Stimulated activated CD8-positive, alpha-beta memory T cell treated with anti-CD3 and anti-CD28 coated beads, Interleukin-4, amount 100 ng/mL, for 24 hours (primary cell): ENCODE measurements at places on chromosomes 1 and 21.

- no peak for DNase-seq
Measured at GRCh38 chr1:15207031-15207828, 39.8 kb upstream of the FHAD1 start.

DNA sequence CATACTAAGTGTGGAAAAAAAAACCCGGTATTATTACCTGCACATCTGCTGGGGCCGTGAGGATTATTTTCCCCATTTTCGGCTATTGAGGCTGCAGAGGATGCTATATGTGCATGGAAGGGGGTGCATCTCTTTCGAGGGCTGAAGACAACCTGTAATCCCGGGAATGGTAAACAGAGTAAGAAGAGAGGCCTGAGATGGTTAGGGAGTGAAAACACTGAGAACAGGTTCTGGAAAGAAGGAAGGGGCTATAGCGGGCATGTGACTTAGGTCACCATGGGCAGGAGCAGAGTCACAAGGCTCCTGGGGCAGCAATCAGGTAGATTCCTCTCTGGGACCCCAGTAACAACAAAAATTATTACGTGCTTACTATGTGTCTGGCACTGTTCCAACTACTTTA lies 299.1 kb downstream of the RRAGC start:
- no peak for DNase-seq

- no peak for DNase-seq
Measured at GRCh38 chr1:3013371-3014049, 7.8 kb upstream of the ACTRT2 start.

DNA sequence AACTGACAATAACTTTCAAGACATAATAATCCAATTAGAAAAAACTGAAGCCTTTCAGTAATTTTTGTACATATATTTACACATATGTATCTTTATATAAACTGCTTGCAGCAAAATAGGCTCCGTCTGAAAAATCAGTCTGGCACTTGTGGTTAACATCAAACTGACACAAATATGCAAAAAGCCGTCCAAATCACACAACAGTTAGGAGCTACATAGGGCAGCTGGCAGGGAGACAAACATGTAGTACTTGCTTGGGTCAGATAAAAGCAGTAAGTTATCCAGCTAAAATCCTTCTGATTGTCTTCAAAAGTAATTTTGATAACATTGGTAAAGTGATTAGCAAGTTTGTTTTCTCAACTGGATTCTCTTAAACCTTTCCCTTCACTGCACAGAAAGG lies 14.7 kb upstream of the GUCA2A start:
- DNase-seq = no peak

GRCh38 chr21:36463991-36464390 lies 15.9 kb downstream of the CLDN14 start:
- no peak for DNase-seq

DNA sequence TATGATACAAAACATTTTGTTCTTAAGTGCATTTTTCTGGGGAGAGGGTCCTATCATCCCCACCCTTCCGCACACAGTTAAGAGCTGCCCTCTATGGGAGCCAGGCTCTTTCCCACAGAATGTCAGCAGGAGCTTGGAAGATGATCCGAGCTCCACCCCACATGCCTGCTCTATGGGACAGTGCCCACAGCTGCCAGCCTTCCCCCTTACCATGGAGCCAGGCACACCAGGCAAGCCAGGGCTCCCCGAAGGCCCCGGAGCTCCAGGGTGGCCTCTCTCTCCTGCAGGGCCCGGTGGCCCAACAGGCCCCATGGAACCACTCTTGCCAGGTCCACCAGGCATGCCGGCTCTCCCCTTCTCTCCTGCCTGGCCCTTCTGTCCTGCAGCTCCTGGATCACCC lies 10.4 kb upstream of the PEF1 start:
- no peak for DNase-seq

- no peak for DNase-seq
Measured at GRCh38 chr21:42677339-42678321, 24.2 kb downstream of the PDE9A start.

DNA sequence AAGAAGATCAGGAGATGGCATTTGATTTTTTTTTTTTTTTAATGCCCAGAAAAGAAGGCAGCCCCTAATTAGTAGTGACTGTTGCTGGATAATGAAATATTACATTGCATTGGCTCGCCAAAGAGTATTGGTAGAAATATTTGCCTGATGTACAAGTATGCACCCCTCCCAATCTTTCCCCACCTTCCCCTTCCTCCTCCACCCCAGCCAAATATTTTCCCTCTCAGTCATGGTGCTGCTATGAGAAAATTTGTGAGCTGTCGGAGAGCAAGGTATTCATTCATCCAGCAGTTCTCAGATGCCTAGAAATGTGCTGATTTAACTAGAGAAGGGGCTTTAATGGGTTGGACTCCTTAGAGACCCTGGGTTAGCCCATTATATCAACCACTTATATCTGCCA lies 50.5 kb upstream of the IKBKE start:
- no peak for DNase-seq

DNA sequence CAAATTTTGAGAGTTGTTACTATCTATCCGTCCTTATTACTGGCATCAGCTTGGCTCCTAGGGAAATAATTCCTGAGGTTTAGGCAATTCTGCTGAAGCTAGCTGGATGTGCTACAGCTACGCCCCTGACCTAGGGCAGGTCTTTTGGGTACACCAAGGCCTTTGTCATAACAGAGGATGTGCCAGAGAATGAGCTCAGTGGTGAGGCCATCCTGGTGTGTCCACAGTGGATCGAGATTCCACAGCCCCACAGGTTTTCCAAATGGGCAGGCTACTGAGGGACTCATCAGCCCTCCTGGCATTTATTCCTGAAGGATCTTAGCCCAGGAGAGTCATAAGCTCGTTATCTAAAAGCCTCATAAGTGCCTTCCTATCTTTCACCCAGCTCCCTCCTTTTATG lies 475.2 kb upstream of the USP24 start:
- no peak for DNase-seq

GRCh38 chr1:108038653-108039236 lies 73.8 kb upstream of the VAV3 start:
- no peak for DNase-seq

DNA sequence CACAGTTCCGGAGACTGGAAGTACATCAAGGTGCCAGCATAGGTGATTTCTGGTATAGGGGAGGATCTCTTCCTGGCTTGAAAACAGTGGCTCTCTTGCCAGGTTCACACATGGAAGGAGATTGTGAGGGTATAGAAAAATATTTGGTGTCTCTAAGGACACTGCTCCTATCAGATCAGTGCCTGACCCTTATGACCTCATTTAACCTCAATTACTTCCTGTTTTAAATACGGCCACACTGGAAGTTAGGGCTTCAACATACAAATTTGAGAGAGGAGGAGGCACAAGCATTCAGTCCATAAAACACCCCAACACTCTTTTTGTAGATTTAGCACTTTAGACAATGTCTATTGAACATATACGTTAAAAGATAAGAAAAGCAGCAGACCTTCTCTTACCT lies 37.0 kb downstream of the COL6A1 start:
- DNase-seq = no peak

- DNase-seq = no peak
Measured at GRCh38 chr1:76827066-76827465, 40.2 kb upstream of the ST6GALNAC5 start.

DNA sequence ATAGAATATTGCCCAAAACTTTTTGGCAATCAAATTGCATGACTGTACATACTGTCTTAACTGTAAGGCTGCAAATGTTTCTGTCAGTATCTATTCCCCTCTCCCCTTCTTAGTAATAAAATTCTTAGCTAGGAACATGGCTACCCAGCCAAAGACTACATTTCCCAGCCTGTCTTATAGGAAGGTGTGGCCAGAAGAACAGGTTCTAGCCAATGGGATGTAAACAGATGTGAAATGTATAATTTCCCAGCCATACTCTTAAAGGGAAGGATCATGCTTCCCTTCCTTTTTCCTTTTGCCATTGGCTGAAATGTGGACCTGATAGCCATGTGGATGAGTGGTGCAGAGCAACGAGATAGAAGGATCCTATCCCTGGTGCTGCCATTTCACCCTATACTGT lies 7.0 kb upstream of the HIVEP3 start:
- DNase-seq = no peak

DNA sequence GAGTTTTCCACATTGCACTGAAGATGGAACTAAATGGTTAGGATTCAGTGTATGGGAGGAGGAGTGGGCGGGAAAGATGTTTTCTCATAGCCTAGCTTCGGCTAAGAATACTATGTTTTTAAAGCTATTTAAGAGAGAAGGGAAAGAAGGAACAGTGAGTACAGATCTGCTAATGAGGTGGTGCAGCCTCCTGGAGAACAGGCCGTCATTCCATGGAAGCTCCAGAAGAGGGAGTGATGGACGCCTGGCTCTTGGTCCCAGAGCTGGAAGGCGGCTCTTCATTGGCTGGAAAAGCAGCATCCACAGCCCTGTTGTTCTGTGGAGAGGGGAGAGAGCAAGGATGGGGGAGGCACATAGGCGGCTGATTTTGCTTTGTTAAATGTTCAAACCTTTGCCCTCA lies 6.9 kb downstream of the CAMK1G start:
- DNase-seq = no peak

- no peak for DNase-seq
Measured at GRCh38 chr1:109282497-109282951, 421 bp downstream of the PSRC1 start.

- no peak for DNase-seq
Measured at GRCh38 chr21:28375708-28376385, 616.8 kb downstream of the LTN1 start.

- DNase-seq = no peak
Measured at GRCh38 chr21:16420031-16420724, 690.4 kb downstream of the USP25 start.

- no peak for DNase-seq
Measured at GRCh38 chr1:176925223-176925622, 239.3 kb downstream of the ASTN1 start.

- no peak for DNase-seq
Measured at GRCh38 chr1:237115035-237115434, 73.1 kb downstream of the RYR2 start.

- DNase-seq = no peak
Measured at GRCh38 chr1:200112290-200112689, 84.8 kb downstream of the NR5A2 start.

DNA sequence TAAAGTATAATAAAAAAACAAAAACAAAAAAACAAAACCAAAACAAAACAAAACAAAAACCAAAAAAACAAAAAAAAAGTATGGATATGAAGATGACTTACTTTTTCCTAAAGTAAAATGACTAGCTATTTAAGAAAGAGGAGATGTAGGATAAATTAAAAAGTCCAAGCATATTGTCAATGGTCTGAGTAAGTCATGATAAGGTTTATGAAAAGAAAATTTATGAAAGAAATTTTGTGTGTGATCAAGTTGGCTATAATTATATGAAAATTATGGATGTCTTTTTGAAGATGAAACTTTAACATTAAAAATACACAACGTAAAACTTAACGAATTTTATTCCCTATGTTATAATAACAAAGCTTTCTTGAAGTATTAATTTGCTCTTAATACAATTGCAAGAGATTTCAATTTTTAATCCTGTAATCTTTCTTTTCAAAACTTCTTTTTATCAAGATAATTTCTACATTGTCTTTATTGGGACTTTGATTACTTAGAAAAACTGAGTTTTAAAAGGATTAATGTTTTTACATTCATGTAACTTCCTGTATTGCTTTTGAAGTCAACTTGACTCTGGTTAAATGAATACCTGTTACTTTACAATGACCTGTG lies 200.9 kb upstream of the IVNS1ABP start:
- no peak for DNase-seq

DNA sequence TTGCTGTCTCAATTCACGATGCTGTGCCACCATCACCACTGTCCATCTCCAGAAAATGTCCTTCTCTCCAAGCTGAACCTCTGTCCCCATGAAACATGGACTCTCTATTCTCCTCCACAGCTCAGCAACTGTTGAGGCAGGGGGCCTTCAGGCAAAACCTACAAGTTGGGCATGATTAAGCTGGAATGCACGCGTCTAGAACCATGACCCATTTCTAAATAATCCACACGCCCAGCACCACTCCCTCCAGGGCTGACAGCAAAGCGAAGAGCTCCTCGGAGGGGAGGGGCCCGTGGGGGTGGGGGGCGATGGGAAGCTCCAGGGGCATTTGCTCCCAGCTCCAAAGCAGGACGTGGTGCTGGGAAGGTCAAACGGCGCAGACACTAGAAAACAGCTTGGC lies 3.3 kb upstream of the HES5 start:
- no peak for DNase-seq

GRCh38 chr1:190175320-190175719 lies 302.3 kb downstream of the BRINP3 start:
- DNase-seq = no peak

GRCh38 chr1:199132006-199132405 lies 493.2 kb downstream of the PTPRC start:
- no peak for DNase-seq

- no peak for DNase-seq
Measured at GRCh38 chr21:15005391-15005790, 59.4 kb downstream of the NRIP1 start.

DNA sequence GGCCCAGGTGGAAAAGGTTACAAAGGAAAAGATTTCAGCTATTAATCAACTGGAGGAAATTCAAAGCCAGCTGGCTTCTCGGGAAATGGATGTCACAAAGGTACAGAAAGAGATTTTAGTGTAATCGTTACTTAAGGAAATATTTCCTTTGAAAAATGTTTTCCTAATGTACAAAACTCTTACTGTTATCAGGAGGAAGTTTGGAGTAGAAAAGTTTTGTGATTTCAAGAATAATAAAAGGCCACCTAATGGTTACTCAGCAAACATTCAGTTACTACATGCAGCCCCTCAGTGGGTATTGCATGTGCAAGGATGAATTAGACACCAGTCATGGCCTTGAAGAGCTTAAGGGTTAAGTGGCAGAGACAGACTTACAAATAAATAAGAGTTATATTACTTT lies 85.2 kb downstream of the SDCCAG8 start:
- no peak for DNase-seq

GRCh38 chr1:32770221-32770731 lies 46.9 kb downstream of the YARS1 start:
- no peak for DNase-seq

DNA sequence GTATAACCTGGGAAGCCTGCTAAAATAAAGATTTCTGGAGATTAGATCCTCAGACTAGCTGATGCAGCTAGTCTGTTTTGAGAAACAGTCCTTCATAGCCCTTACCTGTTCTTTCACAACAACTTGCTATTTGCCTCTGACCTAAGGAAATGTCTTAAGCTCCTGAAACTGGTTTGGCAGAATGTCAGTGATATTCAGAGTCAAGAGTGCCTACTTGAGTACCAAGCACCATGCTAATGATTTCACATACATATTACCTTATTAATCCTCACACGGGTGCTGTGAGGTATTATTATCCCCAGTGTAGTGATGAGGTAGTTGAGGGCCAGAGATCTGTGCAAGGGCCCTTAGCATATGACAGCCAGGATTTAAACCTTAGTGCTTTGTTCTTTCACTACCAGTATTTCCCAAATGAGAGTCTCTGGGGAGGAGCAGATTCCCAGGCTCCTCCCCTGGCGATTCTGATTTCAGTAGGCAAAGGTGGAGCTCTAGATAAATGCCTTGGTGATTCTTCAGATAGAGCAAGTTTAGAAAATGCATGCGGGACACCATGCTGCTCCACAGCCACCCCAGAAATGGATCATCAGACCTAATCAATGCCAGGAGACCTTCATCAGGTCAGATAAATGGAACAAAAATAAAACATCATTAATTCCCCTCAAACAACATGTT lies 47.4 kb upstream of the WNT2B start:
- DNase-seq = no peak
